ENCODE measurements at places on chromosomes 16 and 17.

DNA sequence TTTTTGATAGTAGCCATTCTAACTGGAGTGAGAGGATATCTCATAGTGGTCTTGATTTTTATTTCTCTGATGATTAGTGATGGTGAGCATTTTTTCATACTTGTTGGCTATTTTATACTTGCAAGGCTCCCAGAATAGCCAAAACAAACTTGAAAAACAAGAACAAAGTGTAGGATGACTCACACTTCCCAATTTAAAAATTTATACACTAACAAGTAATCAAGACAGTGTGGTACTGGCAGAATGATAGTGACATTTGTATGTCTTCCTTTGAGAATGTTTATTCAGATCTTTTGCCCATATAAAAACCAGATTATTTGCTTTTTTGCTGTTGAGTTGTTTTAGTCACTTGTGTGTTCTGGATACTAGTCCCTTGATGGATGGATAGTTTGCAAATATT is 17.8 kb downstream of the SPECC1 start:
- H3K27ac ChIP-seq, result no peak overlapping the region
- H3K4me3 ChIP-seq, result no peak overlapping the region
- no peaks in the 10 kb centered on the region for H3K27me3 ChIP-seq
- no peaks in the 10 kb centered on the region for H3K4me1 ChIP-seq

- peak overlapping the region; percentile 95 for H3K27ac ChIP-seq
- no peak overlapping the region for H3K4me3 ChIP-seq
- no peak for DNase-seq
- no peaks in the 10 kb centered on the region for H3K4me1 ChIP-seq
- H3K27me3 ChIP-seq, result peaks cover 4% of the 10 kb centered on the region
- H3K36me3 ChIP-seq, result no peaks in the 10 kb centered on the region
Measured at GRCh38 chr17:49776551-49777300, 11.8 kb upstream of the KAT7 start.

GRCh38 chr16:66493490-66494401 is 56.2 kb downstream of the TK2 start:
- H3K27me3 ChIP-seq, result no peaks in the 10 kb centered on the region
- no peak overlapping the region for H3K27ac ChIP-seq
- no peaks in the 10 kb centered on the region for H3K36me3 ChIP-seq
- DNase-seq, result peak; percentile 35
- H3K4me1 ChIP-seq, result no peaks in the 10 kb centered on the region
- no peak overlapping the region for H3K4me3 ChIP-seq

DNA sequence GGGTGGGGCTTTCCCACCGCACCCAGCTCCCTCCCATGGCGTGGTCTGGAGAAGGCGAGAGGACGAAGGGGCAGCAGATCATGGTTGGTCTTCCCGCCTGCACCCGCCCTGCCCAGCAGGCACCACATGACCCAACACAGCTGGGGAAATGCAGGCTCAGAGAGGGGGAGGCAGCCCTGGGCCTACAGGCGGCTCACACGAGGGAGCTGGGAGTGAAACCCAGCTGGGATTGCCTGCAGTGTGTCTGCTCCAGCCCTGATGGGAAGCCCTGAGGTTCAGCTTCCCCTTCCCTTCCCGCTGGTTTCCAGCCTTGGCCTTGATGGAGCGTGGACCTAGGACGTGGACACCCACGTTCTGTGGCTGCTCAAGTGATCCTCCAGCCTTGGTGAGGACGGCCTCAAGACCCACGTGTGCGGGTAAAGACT is 20.0 kb upstream of the PABPN1L start:
- H3K27me3 ChIP-seq, result no peaks in the 10 kb centered on the region
- H3K4me3 ChIP-seq, result no peak overlapping the region
- DNase-seq, result no peak
- H3K36me3 ChIP-seq, result no peaks in the 10 kb centered on the region
- H3K27ac ChIP-seq, result no peak overlapping the region
- no peaks in the 10 kb centered on the region for H3K4me1 ChIP-seq

DNA sequence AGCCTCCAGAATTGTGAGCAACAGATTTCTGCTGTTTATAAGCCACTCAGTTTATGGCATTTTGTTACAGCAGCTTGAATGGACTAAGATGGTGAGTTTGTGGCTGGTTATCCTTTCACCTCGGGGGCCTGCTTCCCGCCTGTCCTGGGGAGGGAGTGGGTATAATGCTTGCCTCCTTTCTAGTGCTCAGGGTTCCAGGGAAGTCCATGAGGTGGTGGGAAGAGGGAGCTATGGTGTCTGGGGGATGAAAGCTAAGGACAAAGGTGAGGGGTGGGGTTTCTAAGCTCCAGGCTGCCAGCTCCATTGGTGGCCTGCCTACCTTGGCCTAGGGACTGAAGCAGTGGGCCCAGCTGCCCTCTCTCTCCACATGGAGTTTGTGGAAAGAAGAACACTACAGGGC is 50.2 kb upstream of the SDK2 start:
- no peaks in the 10 kb centered on the region for H3K4me1 ChIP-seq
- peak; percentile 16 for DNase-seq
- no peak overlapping the region for H3K4me3 ChIP-seq
- H3K27me3 ChIP-seq, result peaks cover 9% of the 10 kb centered on the region
- no peak overlapping the region for H3K27ac ChIP-seq
- H3K36me3 ChIP-seq, result no peaks in the 10 kb centered on the region

DNA sequence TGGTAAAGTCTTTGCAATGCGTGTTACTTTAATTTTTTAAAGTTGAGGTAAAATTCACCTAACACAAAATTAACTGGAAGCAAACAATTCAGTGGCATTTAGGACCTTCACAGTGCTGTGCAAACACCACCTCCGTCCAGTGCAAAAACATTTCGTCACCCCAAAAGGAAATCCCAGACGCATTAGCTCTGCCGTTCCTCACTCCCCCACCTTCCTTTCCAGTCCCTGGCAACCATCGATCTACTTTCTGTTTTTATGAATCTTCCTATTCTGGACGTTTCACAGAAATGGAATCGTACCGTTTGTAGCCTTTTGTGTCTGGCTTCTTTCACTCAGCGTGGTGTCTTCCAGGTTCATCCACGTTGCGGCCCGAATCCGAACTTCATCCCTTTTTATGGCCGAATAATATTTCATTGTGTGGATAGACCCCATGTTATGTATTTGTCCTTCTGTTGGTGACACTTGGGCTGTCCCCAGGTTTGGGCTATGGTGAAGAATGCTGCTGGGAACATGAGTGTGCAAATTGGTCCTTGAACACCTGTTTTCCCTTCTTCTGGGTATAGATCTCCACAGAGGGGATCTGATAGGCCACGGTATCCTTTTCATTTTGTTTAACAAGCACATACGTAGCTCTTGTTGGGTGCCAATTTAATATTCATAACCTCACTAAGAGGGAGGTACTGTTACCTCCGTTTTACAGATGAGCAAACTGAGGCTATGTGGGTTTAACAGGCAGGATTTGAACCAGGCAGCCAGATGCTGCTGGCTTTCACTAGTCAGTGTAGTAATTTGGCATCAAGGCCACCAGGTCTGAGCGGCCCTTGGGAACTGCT is 232.0 kb upstream of the GSE1 start:
- peak overlapping the region; percentile 70 for H3K27ac ChIP-seq
- H3K4me3 ChIP-seq, result no peak overlapping the region
- H3K27me3 ChIP-seq, result no peaks in the 10 kb centered on the region
- no peak for DNase-seq
- peaks cover 9% of the 10 kb centered on the region for H3K4me1 ChIP-seq

DNA sequence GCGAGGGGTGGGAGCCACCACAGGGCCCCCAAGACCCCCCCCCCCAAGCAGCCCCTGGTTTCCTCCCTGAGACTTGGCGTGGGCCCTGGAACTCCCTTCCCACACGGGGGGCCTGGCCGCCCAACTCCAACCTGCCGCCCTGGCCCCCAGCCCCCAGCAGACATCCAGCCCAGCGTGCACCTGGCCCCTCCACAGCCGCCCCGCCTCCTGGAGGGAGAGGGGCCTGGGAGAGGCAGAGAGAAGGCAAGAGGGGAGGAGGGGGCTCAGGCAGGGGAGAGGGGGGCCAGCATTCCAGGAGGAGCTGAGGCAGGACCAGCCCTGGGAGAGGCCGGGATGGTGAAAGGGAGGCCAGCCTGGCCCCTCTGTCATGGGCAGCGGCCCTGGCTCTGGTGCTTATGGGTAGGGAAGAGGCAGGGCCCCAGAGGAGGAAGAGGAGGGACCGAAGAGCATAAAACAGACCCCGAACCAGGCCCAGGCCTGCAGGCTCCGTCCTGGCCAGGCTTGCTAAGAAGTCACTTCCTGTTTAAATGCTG is 16.7 kb downstream of the IL34 start:
- H3K36me3 ChIP-seq, result peaks cover 16% of the 10 kb centered on the region
- H3K4me3 ChIP-seq, result no peak overlapping the region

- no peak for DNase-seq
- H3K4me1 ChIP-seq, result peaks cover 12% of the 10 kb centered on the region
- H3K36me3 ChIP-seq, result no peaks in the 10 kb centered on the region
Measured at GRCh38 chr17:70049801-70050591, 25.0 kb upstream of the KCNJ16 start.

DNA sequence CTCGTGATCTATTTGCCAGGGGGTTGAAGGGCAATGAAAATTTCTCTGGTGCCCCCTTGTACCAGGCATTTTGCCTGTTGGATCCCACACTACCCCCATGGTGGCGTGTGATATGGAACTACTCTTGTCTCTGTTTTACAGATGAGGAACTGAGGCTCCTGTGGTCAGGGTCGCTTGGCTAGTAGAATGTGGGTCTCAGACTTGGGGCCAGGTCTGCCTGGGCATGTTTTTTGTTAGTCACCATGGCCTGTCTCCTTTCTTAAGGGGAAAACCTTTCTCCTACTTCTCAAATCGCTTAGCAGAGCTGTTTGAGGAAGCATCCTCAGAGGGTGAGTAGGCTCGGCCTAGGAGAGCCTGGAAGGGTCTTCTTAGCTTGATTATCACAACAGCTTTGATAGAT is 51.2 kb downstream of the CLEC16A start:
- H3K4me1 ChIP-seq, result no peaks in the 10 kb centered on the region
- no peak for DNase-seq
- H3K27ac ChIP-seq, result no peak overlapping the region
- H3K36me3 ChIP-seq, result peaks cover 21% of the 10 kb centered on the region
- no peaks in the 10 kb centered on the region for H3K27me3 ChIP-seq

DNA sequence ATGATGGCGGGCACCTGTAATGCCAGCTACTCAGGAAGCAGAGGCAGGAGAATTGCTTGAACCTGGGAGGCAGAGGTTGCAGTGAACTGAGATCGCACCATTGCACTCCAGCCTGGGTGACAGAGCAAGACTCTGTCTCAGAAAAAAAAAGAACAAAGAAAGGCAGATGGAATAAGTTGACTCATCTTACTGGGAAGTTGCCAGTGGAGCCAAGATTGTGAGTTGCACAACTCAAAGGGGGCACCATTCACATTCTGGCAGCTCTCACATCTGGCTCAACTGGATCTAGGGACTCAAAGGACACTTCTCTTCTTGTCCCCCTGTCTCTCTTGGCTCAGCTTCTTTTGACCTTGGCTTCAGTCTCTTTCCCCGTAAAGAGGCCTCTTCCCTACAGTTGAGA is 53.7 kb upstream of the ETV4 start:
- H3K27me3 ChIP-seq, result no peaks in the 10 kb centered on the region
- no peaks in the 10 kb centered on the region for H3K4me1 ChIP-seq

- H3K4me3 ChIP-seq, result no peak overlapping the region
- no peaks in the 10 kb centered on the region for H3K36me3 ChIP-seq
- no peaks in the 10 kb centered on the region for H3K4me1 ChIP-seq
- no peak overlapping the region for H3K27ac ChIP-seq
- no peak for DNase-seq
Measured at GRCh38 chr16:2482249-2482648, 7.3 kb downstream of the TBC1D24 start.

- H3K27me3 ChIP-seq, result no peaks in the 10 kb centered on the region
- DNase-seq, result no peak
- no peaks in the 10 kb centered on the region for H3K4me1 ChIP-seq
- H3K36me3 ChIP-seq, result no peaks in the 10 kb centered on the region
- H3K27ac ChIP-seq, result no peak overlapping the region
- H3K4me3 ChIP-seq, result no peak overlapping the region
Measured at GRCh38 chr17:12773153-12773552, 16.1 kb upstream of the ARHGAP44 start.

GRCh38 chr16:12426122-12426521 is 377.6 kb downstream of the CPPED1 start:
- no peak overlapping the region for H3K4me3 ChIP-seq
- no peak overlapping the region for H3K27ac ChIP-seq
- peaks cover 2% of the 10 kb centered on the region for H3K4me1 ChIP-seq
- peak; percentile 59 for DNase-seq
- no peaks in the 10 kb centered on the region for H3K36me3 ChIP-seq

- H3K27me3 ChIP-seq, result no peaks in the 10 kb centered on the region
- no peak overlapping the region for H3K27ac ChIP-seq
- DNase-seq, result no peak
- H3K4me3 ChIP-seq, result no peak overlapping the region
- H3K36me3 ChIP-seq, result no peaks in the 10 kb centered on the region
Measured at GRCh38 chr16:55041540-55042234, 111.0 kb downstream of the IRX5 start.

DNA sequence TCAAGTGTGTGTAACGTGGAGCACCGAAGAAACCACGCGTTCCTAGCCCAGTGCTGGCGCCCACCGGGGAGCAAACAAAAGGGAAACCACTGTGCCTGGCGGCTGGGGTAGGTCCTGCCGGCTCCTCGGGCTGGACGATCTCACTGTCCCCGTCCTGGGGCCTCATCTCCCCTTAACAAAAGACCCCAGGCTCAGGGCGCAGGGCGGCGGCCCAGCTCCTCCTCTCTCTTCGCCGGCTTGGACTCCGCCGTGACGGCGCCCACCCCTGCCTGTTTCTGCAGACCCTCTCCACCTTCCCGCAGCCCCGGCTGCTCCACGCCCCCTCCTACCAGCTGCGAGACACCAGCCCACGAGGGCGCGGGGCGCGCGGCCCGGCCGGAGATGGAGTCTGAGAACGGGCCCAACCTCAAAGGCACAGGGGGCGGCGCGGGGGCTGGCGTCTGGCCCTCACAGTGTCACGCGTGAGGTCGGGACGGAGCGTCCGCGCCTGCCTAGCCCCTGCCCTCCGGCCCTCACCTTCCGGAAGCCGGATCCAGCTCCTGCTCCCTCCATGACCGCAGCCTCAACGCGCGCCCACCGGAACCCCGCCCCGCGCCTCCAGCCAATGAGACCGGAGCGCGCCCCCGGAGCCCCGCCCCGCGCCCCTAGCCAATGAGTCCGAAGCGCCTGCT is at the start of gene CENPX:
Gene CENPX, minus strand, starts transcription at position 569 of the 671 bp plus-strand sequence. Its CDS starts 17 bp downstream, at position 552.
- no peaks in the 10 kb centered on the region for H3K27me3 ChIP-seq
- H3K27ac ChIP-seq, result peak within 1 kb of the TSS; percentile 72
- peaks cover 7% of the 10 kb centered on the region for H3K36me3 ChIP-seq

DNA sequence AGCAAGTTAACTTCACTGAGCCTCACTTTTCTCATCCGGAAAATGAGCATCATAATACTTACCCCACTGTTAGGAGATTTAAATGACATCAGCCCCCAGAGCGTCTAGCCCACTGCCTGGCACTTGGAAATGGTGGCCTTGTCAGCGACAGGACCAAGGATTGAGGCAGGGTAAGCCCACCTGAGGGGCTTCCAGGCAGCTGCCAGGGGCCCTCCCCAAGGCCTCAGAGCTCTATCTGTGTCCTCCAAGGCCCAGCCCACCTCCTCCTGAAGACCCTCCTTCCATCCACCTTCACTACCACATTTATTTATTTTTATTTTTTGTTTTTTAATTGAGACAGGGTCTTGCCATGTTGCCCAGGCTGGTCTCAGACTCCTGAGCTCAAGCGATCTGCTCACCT is 13.8 kb downstream of the PITPNM3 start:
- H3K27ac ChIP-seq, result no peak overlapping the region
- no peaks in the 10 kb centered on the region for H3K27me3 ChIP-seq
- no peaks in the 10 kb centered on the region for H3K36me3 ChIP-seq
- DNase-seq, result no peak
- no peak overlapping the region for H3K4me3 ChIP-seq
